Activated CD4-positive, alpha-beta T cell treated with anti-CD3 and anti-CD28 coated beads for 1 hour (primary cell): ENCODE measurements at places on chromosomes 7 and 10.

- no peak for DNase-seq
Measured at GRCh38 chr7:154598864-154599263, 404.1 kb downstream of the PAXIP1 start.

DNA sequence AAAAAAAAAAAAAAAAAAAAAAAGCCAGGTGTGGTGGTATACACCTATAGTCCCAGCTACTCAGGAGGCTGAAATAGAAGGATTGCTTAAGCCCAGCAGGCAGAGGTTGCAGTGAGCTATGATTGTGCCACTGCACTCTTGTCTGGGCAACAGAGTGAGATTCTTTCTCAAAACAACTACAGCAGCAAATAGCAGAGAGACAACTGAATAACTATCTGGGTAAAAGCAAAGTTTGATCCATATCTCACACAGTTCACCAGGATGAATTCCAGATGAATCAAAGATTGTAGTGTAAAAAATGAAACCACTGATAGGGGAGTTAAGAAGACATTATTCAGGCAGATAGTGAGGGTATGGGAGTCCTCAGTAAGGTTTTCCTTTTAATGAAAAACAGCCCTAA, 11.4 kb upstream of the NUB1 start:
- DNase-seq = no peak

- no peak for DNase-seq
Measured at GRCh38 chr7:2572101-2572842, 13.5 kb downstream of the IQCE start.

DNA sequence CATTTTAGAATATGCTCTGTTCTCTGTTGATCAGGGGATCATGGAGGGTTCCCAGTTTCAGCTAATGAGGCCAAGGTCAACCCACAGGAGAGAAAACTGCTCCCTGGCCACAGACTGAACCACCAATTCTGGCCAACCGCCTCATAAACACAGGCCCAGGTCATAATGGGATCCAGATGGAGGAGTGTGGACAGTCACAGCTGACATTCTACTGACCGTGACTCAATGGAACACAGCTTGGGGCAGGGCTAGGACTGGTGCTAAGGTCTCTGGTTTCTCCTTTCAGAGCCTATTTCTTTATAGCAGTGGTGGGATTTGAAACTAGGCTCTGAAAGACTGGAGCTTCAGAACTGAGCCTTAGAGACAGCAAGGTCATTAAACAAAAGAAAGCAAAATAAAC, 68.3 kb downstream of the HIPK2 start:
- no peak for DNase-seq

- DNase-seq = no peak
Measured at GRCh38 chr10:95478185-95478584, 83.0 kb downstream of the SORBS1 start.

- DNase-seq = no peak
Measured at GRCh38 chr7:137579913-137580640, 236.5 kb upstream of the PTN start.

GRCh38 chr7:16515785-16516685, 10.6 kb upstream of the LRRC72 start:
- DNase-seq = no peak

- no peak for DNase-seq
Measured at GRCh38 chr10:99673492-99673891, 14.2 kb downstream of the ENTPD7 start.

- no peak for DNase-seq
Measured at GRCh38 chr7:69873512-69873911, 275.2 kb downstream of the AUTS2 start.

GRCh38 chr7:1310936-1311335, 78.3 kb downstream of the UNCX start:
- DNase-seq = no peak

GRCh38 chr10:105727131-105727530, 1086.0 kb downstream of the SORCS3 start:
- no peak for DNase-seq
